ENCODE measurements at places on chromosomes 1 and 21.

- no peak for DNase-seq
These were observed 12.1 kb downstream of the CLCA2 start for GRCh38 chr1:86436041-86436440.

DNA sequence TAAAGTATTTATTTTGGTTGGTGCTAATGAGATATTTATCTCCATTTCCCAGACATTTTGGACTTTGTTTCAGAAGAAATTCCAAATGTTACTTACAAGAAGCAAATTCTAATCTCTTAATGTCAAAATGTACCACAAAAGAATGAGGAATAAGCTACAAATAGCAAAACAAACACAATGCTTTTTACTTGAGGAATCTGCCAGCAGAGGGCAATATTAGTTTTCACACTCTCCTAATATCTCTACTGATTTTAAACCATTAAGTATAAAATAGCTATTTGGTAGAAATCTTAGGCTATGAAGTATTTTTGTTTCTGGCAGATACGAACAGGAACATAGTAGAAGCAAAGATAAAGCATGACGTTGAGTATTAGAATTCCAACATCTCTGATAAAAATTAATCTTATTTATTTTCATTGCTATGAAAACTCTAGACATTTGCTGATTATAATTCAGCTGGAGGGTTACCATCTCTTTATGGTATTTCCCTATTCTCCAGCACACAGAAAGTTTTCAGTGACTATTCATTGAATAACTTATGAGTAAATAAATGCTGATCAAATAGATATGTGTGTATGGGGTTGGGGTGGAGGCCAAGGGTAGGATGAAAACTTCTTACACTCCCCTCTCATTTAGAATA is 13.4 kb upstream of the HMCN1 start:
- no peak for DNase-seq

DNA sequence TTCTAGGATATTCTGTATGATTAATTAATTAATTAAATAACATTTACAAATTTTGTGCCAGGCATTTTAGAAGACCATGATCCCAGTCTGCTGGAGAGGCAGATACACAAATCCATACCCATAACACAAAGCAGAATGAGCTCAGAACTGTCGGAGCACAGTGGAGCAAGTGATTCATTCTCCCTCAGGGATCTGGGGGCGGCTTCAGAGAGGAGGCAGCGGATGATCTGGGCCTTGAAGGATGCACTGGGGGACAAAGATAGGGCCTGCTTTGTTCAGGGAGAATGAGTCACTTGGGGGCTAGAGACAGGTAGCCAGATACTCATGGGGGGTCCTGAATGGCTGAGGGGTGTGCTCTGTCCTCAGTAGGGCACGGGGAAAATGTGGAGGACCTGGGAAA is 50.9 kb upstream of the TRABD2B start:
- no peak for DNase-seq

DNA sequence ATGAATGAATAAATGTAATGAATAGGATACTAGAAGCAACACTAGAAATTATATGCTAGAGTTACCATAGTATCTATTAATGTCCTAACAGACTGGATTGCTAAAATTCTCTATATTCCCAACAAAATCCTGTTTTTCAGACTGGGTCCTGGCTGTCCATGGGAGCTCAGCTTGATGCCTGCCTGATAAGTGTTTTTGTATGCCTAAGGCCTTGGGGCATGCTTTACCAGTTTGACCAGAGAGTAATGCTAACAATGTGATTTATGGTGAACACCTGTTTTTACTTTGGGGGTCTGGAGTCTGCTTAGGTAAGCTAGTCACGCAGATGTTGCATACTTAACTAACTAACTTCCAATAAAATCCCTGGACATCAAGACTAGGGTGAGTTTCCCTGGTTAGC is 318.8 kb upstream of the DEPDC1 start:
- DNase-seq = no peak

GRCh38 chr1:8095584-8095983 is 69.5 kb upstream of the ERRFI1 start:
- DNase-seq = no peak

DNA sequence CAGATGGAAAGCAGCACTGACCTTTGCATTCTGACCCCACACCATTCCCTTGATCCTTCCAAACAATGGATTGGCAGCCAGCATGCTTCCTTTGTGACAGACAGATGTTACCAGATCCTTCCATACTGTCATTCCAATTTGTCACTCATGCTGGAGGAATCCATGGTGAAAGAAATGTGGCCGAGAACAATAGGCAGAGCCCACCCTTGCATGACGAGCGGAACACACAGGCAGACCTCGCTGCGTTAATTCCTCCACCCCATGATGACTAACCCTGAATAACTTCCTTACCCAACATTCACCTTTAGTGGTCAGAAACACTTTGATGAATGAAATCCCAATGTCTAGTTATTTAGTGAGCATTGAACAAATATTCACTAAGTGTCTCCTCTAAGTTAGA is 45.1 kb downstream of the PDPN start:
- DNase-seq = no peak

GRCh38 chr1:108955111-108955510 is 8.2 kb downstream of the CLCC1 start:
- DNase-seq = no peak

DNA sequence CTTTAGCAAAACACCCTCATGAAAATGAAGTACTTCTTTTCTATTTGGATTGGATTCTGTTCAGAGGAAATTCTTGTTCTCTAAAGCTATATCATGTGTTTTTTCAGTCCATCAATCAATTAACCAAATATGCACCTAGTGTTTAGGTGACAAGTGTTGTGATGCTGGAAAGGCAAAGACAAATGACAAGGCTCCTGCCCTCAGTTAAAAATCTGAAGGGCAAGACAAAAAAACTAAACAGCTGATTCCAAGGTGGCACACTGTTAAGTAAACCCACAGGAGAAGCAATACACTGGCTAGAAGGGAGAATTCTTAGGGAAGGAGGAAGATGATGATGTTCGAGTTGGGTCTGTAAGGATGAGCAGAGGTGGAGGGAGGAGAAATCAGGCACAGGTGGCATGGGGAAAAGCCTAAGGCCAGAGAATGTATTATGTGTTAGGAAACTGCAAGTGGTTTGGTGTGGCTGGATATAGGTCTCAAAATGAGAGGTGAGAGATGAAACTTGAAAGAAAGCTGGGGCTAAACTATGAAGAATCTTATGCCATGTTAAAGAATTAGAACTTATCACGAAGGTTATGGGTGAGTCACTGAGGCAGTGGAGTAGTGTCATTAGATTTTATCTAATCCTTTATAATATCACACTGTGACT is 51.8 kb upstream of the GFI1 start:
- DNase-seq = peak; percentile 51

DNA sequence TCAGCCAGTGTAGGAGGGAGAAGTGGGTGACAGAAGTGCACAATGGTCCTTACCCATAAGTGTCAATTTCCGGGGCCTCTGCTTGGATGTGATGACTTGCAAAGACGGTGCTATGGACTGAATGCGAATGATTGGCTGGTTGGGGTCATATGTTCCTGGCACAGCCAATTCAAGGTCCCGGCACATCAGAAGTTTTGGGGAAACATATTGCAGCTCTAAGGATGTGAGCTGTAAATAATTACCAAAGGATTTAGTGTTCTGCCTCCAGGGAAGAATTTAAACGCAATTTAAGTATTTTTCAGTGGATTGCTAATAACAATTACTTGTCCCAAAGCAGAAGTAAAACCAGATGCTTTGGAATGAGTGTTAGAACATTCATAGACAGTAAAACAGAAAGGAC is 26.9 kb upstream of the EXOSC10 start:
- no peak for DNase-seq

DNA sequence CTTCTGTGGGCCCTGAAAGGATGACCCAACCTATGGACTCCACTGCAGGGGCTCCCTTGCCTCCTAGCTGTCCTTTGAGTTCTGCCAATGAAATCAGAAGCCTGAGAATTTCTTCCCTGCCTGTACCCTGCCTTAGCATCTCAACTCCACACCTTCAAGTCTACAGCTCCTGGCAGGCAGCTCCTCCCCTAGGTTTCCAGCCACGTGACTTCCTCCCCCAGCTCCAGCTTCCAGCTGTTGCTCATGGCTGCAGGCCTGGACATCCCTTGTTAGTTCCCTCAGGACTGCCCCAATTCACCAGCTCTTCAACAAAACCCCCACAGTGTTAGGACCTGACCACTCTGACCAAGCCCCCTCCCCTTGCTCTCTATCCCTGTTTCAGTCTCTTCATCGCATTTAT is 2.4 kb downstream of the RCAN1 start:
- DNase-seq = no peak

GRCh38 chr1:24954631-24955030 is 24.6 kb upstream of the RUNX3 start:
- no peak for DNase-seq

DNA sequence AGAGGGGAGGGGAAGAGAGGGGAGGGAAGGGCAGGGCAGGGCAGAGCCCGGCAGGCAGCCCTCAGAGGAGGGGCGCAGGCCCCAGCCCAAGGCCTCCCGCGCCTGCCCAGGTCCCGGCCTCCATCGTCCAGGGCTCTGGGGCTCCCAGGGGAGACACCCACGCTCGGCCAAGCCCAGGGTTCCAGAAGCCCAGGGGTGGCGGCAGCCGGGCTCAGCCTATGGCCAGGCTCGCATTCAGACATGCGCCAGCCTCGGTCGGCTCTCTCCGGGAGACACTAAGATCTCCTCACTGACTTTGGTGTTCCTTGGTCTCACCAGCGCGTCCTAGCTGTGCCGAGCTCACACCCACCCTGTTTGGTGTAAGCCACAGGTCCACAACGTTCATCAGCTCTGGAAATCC is 7.1 kb upstream of the ANKRD65 start:
- no peak for DNase-seq

GRCh38 chr1:100894603-100895539 is at the start of gene EXTL2:
Gene EXTL2, minus strand, starts transcription at chr1:100894842. Its CDS starts 6,085 bp downstream, at chr1:100888757.
- no peak for DNase-seq

- DNase-seq = no peak
These were observed 334.2 kb downstream of the NTNG1 start for GRCh38 chr1:107474877-107475612.

GRCh38 chr1:29180497-29181412 is 945 bp downstream of the SRSF4 start:
- no peak for DNase-seq

DNA sequence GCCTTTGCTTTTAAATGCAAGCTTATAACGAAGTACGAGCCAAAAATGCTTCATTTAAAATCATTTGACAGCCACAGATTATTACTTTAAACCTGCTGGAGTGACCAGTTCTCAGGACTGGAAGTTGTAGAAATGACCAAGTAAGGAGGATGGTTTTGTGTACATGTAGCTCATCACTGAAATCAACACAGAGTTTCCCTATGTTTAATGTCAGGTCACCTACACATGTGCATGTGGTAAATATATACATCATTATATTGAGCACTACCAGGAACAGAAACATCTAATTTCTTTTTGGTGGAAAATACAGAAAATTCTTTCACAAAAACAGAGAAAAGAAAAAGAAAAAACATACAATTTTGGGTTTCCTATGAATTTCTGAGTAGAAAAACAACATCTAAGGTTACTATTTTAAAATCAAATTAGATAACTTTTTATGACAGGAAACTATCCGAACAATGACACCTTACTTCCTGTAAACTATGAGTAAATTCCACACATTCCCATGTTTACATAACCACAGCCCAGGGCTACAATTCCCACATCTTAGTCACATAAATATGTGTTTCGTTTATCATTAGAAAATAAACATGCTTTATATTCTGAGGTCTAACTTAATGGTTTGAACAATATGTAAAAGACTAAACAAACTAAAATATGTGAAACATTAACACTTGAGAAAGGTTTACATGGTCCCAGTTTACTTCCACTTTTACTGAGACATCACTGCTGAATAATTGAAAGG is 73.6 kb downstream of the ZNF281 start:
- DNase-seq = no peak

- DNase-seq = no peak
These were observed 304.6 kb downstream of the DISC1 start for GRCh38 chr1:231931146-231931545.

DNA sequence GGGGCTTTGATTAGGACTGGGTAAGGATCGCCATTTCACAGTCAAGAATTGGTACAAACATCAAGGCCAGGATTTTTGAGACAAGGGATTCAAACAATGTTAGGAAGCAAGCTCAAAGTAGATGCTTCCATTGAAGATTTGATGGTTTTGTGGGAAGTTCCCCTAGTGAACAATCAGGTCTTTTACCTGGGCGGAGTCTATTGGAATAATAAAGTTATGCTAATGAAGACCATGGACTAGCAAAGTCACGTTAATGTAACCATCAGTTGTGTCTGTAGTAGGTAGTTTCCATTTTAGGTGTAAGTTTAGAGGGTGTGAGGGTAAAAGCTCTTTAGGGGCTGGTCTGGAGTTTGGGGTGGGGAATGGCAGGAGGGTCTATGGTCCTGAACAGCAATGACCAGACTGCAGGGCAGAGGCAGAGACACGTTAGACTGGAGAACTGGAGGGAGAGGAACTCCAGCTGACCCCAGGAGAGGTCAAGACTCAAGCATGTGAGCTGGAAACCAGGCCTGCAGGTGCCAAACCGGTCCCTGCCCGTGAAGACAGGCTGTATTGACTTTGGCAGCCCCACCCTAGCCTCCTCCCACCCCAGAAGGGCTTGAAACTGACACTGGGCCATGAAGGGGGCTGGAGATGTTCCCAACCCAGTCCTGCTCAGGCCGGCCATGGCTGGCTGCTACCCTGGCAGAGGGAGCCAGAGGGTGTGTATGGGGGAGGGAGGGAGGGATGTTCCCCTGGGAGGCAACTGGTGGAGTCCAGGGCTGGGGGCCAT is 36.0 kb upstream of the GPR37L1 start:
- DNase-seq = no peak

DNA sequence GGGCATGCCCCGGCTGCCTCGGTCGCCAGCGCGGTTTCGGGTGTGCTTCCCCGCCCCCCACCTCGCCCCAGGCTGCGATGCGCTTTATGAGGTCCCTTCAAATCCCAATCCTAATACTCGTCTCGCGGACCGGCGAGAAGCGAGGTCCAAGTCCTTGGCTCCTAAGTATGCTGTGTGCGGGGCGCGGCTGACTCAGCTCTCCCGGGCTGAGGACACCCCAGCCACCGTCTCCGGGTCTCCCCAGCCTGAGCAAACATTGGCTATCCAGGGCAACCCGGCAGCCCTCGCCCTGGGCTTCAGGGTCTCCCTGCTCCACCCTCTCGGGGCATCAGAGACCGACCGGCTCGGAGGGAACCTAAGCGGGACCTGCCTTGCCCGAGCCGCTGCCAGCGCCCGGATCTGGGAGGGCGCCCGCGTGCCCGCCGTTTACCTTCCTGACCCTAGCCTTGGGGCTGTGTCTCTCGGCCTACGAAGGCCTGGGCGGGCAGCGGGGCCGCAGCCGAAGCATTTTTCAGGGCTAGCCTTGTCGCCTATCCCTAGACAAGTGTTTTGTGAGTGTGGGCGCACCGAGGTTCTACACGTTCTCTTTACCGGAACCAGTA is 1.2 kb downstream of the ITPKB start:
- DNase-seq = no peak

- no peak for DNase-seq
These were observed 23.4 kb downstream of the DSTYK start for GRCh38 chr1:205188098-205188497.

DNA sequence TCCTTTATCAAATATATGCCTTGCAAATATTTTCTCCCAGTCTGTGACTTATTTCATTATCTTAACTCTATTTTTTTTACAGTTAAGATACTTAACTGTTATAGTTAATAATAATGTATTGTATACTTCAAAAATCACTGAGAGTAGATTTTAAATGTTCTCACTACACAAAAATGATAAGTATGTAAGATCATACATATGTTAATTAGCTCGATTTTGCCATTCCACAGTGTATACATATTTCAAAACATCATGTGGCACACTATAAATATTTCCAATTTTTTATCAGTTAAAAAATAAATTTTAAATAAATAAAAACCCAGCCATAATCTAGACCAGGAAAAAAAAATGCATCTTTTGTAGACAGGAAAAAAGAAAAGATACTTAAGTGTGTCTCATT is 27.2 kb downstream of the CTTNBP2NL start:
- no peak for DNase-seq

GRCh38 chr1:228015276-228016180 is 8.7 kb downstream of the WNT3A start:
- no peak for DNase-seq

All from GM12878 (cell line).